Stimulated activated CD4-positive, alpha-beta T cell treated with anti-CD3 and anti-CD28 coated beads, Interleukin-2, amount 100 ng/mL, for 24 hours (primary cell): ENCODE measurements at places on chromosomes 5 and 9.

- no peak for DNase-seq
These were observed 109.1 kb upstream of the ELL2 start for GRCh38 chr5:96070622-96071225.

DNA sequence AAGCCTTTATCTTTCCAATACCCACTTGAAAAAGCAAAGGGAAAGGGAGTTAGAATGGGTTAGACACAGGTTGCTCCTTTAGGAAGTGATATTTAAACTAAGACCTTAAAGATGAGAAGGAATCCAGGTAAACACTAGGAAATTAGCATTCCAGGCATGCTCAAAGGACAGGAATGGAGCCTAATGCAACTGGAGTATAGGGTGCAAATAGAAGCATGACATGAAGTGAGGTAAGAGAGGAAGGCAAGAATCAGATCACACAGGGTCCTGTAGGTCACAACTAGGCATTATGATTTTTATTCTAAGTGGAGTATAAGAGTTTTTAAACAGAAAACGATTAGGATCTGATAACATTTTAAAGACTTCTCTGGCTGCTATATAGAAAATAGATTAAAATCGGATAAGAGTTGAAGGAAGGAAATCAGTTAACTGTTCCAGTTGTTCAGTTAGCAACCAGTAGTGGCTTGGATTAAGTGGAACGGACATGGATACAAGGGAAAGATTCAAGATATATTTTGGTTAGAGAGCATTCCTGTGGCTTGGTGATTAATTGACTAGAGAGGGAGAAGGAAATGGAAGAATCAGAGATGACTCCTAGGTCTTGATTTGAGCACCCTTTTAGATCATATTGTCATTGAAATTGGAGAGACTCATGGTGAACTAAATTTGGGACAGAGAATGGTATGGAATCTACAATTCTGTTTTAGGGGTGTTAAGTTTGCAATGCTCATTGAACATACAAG is 95.9 kb downstream of the FBXO4 start:
- DNase-seq: no peak

DNA sequence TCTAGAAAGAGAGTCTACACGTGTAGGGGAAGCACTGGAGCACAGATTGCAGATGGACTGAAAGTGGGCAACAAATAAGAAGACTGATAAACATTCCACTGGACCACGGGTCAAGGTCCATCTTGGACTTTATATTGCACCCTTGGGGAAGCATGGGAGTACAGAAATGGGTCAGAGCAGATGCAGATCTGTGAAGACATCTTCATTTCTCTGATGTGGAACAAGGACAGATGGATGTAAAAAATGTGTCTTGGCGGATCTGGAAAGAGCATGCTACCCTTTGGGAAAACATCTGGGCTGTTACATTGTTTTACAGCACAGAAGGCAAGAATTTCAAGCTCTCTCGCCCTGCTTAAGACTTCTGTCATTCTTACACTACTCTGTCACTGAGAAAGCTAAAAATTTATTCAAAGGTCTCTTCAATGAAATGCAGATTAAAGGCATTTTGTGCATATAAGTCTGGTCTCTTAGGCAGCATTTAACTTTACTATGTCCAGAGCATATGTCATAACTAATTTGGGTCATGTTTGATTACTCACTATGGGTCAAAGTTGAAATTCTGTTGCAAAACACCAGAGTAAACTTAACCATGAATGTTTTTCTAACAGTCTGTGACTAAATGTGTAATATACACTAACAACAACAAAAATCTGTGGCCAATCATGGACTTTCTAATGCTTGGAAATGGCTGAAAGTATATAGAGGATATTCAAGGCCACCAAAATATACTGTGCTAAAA is 756.4 kb upstream of the DMAC1 start:
- DNase-seq: no peak

DNA sequence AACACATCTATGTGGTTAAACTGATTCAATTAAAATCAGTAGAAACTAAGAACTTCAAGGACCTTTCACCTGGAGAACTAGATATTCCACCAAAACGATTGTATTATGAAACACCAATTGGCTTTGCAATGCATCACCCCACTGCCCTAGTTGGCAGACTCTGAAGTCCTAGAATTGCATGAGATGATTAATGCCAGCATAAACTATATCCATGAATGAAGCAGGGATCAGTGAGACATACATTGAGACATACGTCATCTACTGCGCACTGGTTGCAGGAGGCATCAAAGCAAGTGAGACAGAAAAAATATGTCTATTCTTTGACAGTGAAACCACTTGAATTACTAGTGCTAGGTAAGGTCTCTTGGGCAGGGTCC is 9.7 kb upstream of the ZNF354A start:
- DNase-seq: no peak

DNA sequence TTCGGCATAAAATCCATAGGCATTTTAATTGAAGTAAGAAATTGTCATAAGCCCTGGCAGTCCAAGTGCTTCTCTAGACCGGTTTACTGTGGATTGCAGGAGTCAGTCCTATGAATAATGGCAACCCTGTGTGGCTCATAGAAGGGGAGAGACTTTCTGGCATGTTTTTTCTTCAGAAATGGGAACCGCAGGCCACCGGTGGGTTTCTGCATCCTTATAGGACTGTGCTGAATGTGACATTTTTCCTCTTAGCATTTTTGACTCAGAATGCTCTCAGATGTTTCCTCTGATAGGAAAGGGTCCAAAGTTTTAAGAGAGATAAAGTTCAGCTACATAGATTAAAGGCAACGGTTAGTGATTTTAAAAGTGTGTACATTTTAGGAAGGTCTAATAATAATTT is 6.3 kb downstream of the DAPK1 start:
- no peak for DNase-seq
